ENCODE measurements at places on chromosomes 2 and 18.

DNA sequence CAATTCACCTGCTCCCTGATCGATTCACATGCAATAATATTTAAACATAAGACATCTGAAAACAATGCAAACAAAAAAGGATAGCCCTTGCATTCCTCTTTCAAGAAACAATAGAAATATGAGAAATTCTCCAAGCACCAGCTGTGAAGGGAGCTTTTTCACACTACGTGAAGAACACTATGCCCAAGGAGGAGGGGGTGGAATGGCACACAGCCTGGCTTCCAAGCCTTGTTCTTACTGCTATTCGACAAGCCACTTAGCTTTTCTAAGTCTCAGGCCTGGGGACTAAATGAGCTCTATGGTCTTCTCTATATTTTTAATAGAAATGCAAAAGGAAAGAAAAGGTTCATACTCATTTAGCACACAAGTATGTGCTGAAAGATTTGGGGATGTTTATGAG lies 92.2 kb upstream of the CHRNA1 start:
- DNase-seq: no peak

GRCh38 chr18:24094561-24094960 lies 44.3 kb upstream of the CABYR start:
- no peak for DNase-seq

GRCh38 chr2:160568856-160569255 lies 75.2 kb upstream of the RBMS1 start:
- no peak for DNase-seq

DNA sequence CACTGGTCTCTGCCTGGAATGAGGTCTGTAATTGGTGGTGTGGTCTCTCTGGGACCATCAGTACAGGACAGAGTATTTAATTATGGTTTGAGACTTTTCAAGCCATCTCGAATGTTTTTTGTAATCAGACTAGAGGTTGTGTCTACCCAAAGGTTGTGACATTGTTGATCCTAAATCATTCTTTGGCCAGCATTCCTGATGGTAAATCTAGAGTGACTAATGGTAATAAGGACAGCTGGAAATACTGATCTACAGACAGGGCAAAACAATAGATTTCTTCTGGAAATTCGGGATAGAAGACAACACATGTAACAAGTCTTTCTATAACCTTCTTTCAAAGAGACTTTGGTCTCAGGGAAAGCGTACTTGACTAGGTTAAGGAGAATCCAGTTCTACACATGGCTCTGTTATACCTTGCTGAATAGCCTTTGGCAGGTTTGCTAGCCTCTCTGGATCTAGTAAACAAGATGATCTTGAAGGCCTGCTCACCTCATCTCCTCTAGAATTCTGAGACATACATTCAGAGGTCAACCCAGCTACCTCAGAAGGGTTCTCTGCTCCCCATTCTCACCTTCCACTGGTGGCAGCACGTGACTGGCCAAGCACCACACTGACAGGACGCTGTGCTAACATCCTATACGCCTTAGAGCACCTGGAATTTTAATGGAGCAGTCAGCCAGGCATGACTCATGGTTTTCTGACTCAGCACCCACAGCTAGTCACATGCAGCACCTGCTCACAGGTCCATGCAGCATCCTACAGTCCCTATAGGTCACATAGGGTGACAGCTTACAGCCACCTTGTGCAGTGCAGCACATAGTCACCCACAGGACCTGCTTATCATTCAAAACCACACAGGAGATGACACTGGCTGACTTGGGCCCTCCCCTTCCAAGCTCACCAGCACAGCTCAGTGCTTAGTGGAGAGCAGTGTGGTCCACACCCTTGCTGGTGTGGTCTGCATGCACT lies 12.2 kb downstream of the PLB1 start:
- DNase-seq: no peak

DNA sequence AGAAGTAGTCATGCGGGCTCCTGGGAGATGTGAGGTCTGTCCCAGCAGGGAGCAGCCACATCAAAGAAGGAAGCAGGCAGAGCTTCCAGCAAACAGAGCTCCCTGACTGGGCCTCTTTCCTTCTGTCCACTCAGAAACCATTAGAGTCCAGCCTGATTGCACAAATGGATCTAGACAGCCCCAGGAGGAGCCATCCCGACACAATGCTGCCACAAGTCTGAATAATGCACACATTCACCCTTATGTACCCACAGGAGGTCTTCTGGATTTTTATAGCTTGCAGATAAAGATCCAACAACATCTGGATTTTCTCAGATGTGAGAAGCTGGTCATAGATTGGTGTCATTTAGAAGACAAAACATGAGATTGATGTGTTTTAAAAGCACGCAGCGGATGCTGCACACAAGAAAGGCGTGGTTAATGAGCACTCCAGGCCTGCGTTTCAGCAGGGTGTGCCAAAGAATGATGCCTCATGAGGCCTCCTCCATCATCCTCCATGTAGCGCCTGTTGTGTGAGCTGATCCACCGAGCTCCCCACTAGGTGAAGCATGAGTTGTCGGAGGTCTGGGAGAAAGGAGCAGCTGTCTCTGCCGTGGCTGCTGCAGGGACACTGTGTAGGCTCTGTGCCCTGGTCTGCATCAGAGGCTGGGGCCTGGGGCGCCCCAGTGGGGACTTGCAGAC lies 60.6 kb downstream of the MTCL1 start:
- DNase-seq: no peak

DNA sequence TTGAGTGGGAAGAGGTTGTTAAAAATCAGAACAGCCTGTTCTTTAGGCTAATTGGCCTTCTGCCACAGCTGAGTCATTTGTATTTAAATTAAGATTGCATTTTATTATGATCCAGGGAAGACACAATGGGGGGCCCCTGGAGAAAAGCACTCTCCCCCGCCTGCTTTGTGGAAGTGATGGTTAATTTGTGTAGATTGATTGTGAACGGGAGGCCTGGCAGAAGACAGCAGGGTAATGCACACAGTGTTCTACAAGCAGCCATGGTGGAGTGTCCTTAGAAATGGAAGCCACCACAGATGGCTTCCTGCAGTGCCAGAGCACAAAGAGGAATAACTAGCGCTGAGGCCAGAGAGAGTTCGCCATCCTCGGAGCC lies 19.6 kb downstream of the RAMP1 start:
- DNase-seq: no peak

- no peak for DNase-seq
These were observed 1.8 kb downstream of the ADRA2B start for GRCh38 chr2:96114546-96114902.

DNA sequence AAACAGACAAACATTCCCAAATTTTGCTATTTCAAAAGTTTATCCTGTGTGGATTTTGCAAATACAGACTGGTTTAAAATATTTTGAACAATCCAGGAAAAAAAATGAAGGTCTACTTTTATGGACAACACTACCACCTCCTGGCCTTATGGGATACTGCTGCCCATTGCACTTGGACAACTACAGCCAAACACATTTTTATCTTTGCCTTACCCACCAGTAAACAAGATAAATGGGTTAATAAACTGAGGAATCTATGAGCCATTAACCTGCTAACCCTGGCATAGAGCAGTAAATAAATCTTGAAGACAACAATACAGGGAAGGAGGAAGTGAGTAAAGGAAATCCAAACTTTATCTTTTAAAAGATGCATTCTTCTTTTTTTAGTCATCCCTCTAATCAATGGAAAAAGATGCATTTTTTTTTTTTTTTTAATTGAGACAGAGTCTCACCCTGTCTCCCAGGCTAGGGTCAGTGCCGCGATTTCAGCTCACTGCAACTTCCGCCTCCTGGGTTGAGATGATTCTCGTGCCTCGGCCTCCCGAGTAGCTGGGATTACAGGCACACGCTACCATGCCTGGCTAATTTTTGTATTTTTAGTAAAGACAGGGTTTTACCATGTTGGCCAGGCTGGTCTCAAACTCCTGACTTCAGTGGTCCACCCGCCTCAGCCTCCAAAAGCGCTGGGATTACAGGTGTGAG lies 2.1 kb upstream of the SPIRE1 start:
- no peak for DNase-seq

GRCh38 chr18:74171910-74172606 lies 23.7 kb downstream of the TIMM21 start:
- DNase-seq: no peak

DNA sequence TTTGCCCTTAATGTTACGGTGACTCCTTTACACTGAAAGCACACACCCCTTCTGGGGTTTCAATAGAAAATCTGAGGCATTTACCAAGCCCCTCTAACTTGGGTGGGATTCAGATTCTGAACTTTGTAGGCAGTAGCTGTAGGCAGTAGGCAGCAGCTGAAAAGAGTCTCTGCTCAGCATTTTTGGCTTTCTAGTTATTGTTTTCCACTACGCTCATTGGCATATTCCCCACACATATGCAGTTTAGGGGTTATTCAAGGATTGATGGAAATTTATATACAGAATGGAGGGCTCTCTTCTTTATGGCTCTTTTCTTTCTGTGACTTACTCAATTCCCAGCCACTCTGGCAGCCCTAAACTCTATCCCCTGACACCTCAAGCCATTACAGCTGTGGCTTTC lies 232.7 kb upstream of the REV1 start:
- no peak for DNase-seq

- no peak for DNase-seq
These were observed 31.4 kb downstream of the CCDC93 start for GRCh38 chr2:117982376-117983033.

- DNase-seq: no peak
These were observed 147.8 kb upstream of the FHL2 start for GRCh38 chr2:105546628-105546974.

GRCh38 chr18:22564036-22564435 lies 146.3 kb upstream of the CTAGE1 start:
- DNase-seq: no peak

DNA sequence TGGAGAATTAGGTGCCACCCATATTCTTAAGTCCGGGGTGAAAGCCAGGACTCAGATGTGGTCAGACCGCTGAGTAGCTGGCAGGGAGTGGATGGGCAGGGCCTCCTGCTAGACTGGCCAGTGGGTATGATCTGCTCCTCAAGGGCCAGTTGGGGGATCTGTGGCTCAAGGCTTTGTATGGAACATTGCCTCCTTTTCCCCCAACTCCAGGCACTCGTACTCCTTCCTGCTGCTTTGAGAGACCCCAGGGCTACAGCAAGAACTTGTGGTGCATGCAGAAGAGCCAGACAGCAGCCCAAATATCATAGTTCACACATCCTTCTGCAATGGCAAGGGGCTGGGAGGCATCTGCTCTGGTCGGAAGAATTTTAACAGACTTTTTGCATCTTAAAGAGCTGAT lies 61.7 kb downstream of the PDCL3 start:
- no peak for DNase-seq

DNA sequence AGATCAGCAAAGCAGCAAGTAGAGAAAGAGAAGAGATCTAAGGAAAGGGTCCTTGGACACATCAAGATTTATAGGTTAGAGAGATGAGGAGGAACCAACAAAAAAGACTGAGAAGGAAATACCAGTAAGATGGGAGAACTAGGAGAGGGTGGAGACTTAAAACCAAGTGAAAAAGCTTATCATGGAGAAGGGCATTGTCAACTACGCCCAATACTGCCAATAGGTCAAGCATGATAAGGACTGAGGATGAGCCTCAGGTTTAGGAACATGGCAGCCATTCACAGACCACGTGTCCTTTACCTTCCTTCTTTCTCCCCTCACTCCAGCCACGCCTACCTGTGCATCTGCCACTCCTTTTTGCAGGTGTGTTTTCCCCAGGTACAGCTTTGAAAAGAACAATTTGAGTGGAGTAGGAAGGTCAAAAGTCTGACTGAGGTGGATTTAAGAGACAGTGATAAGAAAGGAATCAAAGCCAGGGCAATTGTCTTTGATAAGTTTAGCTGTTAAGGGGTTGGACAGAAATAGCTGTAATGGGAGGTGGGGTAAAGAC lies 238.7 kb downstream of the STK39 start:
- DNase-seq: no peak

- DNase-seq: no peak
These were observed 112.5 kb upstream of the OTX1 start for GRCh38 chr2:62938126-62938525.

DNA sequence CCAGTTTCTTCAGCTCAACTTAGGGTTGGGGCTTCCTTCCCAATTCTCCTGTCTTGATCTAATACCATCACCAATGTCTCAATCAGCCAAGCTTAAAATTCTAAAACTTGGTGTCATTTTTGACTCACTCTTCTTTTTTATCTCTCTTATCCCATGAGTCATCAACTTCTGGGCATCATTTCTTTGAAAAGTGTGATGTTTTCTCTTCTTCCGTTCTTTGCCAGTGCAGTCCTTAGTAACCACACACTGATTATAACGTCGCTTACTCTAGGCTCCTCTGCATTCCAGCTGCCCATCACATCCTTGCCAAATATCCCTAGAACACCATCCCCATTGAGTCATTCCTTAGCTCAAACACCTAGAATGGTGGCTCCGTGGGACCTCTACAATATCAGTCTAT lies 27.4 kb upstream of the MRO start:
- DNase-seq: no peak

DNA sequence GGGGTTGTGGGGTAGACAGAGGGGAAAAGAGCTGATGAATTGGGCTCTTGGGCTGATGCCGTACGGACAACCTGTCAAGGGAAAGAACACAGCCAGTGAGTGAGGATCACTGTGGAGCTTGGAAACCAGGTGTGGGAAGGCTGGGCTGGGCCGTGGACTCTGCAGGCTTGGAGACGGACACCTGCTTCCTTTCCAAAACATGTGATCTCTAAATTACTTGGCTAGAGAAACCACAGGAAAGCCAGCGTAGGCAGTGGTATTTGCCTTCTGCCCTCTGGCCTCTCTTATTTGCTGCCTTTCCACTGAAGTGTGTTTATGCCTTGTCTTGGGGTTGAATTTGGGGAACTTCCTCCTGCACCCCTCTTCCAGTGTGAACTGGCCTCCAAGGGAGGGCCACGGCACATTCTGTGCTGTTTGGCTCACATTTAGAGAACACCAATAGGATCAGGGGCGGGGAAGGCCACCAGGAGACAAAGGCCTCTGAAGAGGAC lies 267.7 kb downstream of the PRKCE start:
- DNase-seq: no peak

DNA sequence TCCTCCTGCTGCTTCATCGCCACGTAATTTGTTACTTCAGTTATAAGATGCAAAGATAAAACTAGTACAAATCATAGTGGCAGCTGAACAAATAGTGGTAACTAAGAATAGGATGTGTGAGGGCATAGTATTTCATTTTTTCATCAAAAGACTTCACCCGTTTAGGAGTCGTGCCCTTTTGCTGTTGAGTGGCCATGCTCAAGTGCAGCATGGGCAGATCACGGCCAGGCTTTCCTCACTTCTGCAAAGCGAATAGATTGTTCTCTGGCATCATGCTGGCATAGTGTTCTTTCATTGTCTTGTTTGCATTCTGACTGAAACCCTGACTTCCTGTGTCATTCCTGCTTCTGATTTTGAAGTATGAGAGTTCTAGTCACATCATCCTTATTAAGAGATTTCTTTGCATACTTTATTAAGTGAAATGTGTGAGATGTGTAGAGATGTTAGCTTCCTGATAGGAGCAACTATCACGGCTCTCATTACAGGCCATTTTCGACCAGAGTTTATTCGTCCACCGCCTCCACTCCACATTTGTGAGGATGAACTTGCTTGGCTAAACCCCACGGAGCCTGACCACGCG lies 11.8 kb downstream of the CNOT11 start:
- no peak for DNase-seq
